ENCODE measurements at places on chromosomes 7 and 10.

DNA sequence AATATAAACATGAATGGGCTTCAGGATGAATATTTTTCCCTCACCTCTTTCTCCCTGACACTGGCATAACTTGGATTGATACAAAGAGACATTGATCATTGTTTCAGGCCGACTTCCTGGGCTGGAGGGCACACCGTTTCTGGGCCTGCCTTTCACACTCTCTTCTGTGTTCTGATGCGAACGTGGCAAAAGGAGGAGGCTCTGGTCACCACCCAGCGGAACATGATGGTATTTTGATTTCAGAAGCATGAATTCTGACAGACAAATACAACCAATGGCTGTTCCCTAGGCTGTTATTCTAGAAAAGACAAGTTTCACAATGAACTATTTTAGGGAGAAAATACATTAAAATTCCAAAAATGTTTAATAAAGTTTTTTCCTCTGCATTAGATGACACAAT lies 534.5 kb upstream of the MKI67 start:
- DNase-seq = no peak

- no peak for DNase-seq
Observed at GRCh38 chr10:14383266-14383665, 52.5 kb upstream of the FRMD4A start.

DNA sequence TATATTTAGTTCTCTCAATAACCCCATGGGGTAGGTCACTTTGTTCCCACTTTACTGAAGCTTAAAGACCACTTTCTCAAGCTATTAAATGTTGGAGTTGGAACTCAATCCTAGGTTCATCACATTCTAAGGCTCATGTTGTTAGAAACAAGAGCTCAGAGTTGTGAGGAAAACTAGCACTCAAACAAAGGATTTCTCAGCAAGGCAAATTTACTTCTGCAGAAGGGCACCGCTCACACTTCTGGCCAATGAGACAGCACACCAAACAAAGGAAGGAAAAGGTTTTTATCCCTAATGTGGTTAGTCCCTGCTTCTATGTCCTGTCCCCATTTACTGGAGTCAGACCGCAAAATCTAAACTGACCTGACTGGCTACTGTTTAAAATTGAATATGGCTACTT lies 214.6 kb upstream of the PHF14 start:
- DNase-seq = no peak

DNA sequence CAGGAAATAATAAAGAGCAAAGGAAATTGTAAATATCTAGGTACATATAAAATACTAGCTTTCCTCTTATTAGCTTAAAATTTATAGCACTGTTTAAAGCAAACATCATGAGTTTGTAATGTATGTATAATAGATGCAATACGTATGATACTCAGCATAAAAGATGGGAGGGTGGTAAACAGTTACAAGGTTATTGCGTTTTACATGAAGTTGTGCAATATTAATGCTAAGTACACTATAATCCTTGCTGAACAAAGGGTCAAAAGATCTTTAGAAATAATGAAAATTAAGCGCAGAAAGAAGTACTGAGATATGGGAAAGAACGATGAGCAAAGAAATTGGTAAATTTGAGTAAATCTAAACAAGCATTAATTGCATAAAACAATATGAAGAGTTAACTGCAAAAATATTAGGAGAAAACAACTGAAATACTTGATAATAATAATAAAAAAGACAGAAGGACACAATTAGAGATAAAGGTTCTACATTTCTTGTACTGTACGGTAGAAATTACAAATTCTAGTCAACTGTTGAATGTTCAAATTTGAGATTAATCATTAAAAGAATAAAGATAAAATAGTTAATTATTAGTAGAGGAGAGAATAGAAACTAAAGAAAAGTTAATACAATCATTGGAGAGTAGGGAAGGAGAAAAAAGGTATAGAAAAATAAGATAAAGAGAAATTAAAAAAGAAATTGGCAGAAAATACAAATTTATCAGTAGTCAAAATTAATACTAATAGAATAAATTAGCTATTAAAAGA lies 17.9 kb downstream of the C10orf67 start:
- DNase-seq = no peak

- peak; percentile 70 for DNase-seq
Observed at GRCh38 chr7:1922071-1922869, 252.2 kb downstream of the ELFN1 start.

GRCh38 chr10:70939441-70940003 lies 51.2 kb upstream of the PCBD1 start:
- no peak for DNase-seq

- DNase-seq = no peak
Observed at GRCh38 chr10:95329296-95329695, 38.5 kb upstream of the PDLIM1 start.

DNA sequence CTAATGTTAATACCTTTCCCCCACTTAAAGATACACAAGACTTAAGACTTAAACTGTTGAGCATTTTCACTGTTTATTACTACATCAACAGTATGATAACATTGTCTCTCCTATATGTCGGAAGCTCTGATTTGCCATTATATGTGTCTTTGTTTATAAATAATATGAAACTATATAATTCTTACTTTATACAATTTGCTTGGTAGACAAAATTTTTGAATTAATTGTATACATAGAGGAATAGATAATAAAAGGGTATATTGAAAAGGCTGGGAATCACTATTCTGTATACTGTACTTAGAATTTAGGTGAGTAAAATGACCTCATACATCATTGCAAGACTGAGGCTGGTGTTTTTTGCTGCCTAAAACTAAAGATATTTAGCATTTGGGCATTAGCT lies 82.1 kb upstream of the HDAC9 start:
- no peak for DNase-seq

- DNase-seq = no peak
Observed at GRCh38 chr7:145193951-145194350, 358.1 kb upstream of the TPK1 start.

- DNase-seq = no peak
Observed at GRCh38 chr7:105656922-105657521, 75.7 kb upstream of the EFCAB10 start.

DNA sequence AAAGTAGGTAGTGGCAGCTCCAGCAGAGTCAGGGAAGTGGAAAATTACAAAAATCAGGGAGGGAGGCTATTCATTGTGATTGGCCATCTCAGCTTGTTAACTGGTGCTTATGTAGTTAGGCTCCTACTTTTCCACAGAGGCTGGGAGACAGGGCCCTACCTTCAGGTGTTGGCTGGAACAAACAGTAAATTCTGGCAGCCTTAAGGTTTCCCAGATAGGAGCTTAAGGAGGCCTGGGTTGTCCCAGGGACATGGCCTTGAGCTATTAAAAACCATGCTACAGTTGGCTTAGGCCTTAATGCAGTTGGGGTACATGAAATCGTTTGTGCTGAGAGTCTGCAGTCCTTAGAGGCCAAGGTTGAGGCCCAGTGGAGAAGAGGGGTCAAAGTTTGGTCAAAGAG lies 324.5 kb downstream of the LHFPL3 start:
- DNase-seq = no peak

GRCh38 chr10:59698326-59698725 lies 11.3 kb downstream of the SLC16A9 start:
- DNase-seq = no peak

DNA sequence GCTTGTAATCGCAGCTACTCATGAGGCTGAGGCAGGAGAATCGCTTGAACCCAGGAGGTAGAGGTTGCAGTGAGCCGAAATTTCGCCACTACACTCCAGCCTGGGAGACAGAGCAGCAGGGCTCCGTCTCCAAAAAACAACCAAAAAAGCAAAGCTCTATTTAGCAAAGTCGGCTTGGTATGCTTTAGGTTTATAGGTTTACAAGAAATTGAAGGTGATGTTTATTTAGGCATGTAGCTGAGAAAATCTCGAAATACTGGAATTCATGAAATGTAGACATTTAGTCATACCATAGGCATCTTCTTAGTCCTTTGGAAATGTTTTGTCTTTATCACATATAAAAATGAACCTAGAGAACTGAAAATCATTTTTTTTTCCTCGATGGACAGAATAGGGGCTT lies 453.8 kb upstream of the ANKRD30A start:
- DNase-seq = peak; percentile 23

- no peak for DNase-seq
Observed at GRCh38 chr10:101226491-101227428, 2.5 kb downstream of the LBX1 start.

DNA sequence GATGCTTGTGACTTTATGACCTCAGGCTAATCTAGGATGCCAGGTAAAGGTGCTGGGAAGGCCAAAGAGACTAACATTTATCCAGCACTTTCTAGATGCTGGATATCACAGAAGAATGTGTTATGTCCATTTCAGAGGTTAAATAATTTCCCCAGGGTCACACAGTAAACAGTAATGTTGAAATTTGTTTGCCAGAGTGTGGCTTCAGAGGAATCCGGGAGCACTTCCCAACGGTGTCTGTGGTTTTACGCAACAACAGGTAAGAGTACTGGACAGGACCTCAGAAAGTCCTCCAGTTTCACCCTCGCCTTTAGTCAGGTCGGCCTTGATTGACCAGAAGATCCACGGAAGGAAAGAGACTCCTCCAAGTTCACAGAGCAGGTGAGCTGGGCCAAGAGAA lies 1.7 kb downstream of the SHTN1 start:
- DNase-seq = no peak

Measured in fibroblast of skin of left biceps (primary cell).